Left forelimb (tissue), 1 donor: ENCODE measurements at places on chromosomes 3 and 15.

DNA sequence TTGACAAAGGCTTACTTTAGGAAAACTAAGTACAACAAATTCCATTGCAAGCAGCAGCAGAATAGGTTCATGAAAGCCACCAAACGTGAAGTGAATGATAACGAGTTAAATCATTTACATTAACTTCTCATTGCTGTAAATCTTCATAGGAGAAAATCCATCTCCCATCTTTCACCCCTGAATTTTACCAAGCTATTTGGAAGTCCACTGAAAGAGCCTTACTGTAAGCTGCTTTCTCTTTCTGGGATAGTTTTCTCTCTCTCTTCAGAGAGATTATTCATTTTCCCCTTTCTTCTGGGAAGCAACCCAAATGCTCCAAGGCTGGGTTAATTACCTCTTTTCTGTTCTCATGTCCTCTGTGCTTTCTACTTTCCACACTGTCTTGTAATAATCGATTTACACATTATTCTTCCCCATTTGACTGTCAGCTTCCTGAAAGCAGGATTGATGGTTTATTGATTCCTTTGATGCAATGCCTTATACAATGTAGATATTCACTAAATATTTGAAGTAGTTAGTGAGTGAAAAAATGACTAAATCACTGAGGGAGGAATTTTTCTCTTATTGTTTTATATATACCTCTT lies 914.3 kb upstream of the ARPP21 start:
- no peak for DNase-seq

DNA sequence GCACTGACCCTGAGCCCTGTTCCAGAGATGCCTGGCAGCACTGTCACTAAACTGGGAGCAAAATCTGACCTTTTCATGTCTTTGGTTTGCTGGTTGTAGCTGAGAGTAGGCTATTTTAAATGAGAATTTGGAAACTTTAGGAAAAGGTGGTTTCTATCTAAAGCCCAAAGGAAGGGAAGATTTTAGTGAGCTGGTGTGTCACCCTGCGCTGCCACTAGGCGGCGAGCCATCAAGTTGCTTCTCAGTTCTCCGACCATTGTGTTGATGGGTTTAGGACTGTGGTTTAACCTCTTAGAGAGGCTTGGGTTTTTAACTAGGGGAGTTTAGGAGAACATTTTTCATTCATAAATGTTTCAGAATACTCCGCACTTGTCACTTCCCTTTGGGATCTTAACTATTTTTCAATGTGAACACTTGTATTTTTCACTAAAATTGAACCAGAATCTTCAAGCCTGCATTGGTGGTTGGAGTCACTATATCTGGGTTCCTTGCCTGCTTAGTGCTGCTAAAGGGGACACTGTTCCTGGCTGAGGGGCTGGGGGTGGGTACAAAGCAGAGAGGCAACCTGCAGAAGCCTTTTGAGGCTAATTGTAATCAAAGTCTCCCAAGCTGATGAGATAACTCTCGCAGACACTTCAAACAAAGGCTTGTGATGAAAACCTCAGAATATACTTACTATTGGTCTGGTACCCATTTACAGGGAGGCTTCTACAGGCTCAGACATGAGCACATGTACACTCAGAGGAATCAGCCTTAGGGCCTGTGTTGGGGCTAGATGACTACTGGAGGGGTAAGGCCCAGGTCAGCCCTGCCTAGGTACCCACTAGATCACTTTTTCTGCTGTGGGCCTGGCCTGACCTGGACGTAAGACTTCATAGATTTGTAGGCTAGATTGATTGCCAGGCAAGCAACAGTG lies 16.8 kb downstream of the EXOSC7 start:
- DNase-seq: no peak

GRCh38 chr3:30188713-30189112 lies 417.7 kb upstream of the TGFBR2 start:
- no peak for DNase-seq

DNA sequence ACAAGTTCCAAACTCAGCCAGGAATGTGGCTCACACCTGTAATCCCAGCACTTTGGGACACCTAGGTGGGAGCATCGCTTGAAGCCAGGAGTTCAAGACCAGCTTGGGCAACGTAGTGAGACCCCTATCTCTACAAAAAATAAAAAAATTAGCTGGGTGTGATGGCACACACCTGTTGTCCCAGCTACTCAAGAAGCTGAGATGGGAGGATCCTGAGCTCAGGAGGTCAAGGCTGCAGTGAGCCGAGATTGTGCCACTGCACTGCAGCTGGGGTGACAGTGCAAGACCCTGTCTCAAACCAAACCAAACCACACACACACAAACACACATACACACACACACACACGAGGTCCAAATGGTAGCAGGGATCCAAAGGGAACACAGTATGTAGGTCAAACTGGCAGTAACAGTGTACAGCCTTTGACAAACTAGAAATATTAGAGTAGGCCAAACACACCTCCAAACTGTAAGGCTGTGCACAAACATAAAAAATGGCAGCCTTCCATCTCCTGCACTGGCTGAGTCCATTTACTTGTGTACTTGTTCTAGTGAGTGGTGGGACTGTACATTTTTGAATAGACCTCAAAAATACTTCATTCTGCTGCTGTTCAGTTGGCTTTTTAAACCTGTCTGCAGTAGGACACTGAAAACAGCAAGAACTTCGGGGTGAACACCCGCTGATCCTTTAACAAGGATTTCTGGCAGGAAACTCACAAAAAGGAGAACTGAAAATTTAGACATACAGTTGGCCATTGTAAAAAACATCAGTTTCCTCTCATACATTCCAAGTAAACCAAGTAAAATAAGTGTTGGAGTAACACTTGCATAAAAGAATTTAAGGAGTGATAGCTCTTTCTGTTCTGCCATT lies 33.6 kb downstream of the INTS14 start:
- DNase-seq: no peak

DNA sequence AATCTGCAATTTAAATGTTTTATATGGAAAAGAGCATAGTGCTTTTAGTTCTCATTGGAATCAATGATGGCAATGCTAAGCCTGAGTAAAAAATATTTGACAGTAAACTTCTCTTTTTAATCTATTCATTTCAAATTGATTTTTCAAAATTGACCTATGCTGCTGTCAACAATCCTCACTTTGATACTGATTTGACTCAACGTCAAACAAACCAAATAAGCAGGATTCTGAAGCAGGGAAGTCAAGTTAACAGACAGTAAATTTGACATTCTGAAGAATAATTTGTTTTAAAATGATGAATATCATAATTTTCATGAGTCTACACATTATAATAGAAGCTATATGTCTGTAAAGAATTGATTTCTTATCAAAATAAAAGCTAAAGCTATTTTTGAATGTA lies 1053.1 kb downstream of the DIPK2A start:
- no peak for DNase-seq
